ENCODE measurements at places on chromosomes 1 and 21. TPM values are rescaled to one million over a fixed set of nuclear protein-coding genes. Genes with fewer than 3 reads are reported as not detected.
A peak's percentile ranks its signal among the peaks of the same experiment; 100 is the strongest.

The DEPDC1 gene
- 20.7 TPM for total RNA-seq

The GPR3 gene
- 0.64 TPM for total RNA-seq

DNA sequence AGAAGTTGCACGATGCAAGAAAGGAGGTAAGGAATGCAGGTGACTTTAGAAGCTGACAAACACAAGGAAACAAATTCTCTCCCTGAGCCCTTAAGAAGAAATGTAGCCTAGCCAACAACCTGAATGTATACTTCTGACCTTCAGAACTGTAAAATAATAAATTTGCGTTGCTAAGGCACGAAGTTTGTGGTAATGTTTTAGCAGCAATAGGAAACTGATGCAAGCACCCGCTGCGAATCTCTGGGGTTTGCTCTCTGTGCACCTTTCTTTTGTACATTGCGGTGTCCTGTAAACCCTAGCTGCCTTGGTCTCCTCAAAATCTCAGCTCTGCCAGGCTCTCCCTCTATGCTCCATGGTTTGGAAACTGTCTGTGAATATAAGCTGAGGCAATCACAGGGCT lies 15.1 kb downstream of the CD53 start:
- H3K36me3 ChIP-seq, result peaks cover 40% of the 10 kb centered on the region
- H3K4me1 ChIP-seq, result peaks cover 85% of the 10 kb centered on the region
- no peak for DNase-seq
- H3K27me3 ChIP-seq, result no peaks in the 10 kb centered on the region
- H3K27ac ChIP-seq, result peak overlapping the region; percentile 74

- peaks cover 62% of the 10 kb centered on the region for H3K4me1 ChIP-seq
- peak overlapping the region; percentile 85 for H3K27ac ChIP-seq
- peaks cover 1% of the 10 kb centered on the region for H3K36me3 ChIP-seq
- DNase-seq, result peak; percentile 80
Measured at GRCh38 chr1:112704391-112704933, 2.5 kb downstream of the RHOC start.

- no peak overlapping the region for H3K27ac ChIP-seq
- H3K36me3 ChIP-seq, result no peaks in the 10 kb centered on the region
- DNase-seq, result peak; percentile 90
- peaks cover 8% of the 10 kb centered on the region for H3K27me3 ChIP-seq
Measured at GRCh38 chr1:39653546-39654031, 14.1 kb upstream of the HEYL start.

- H3K36me3 ChIP-seq, result peaks cover 28% of the 10 kb centered on the region
- H3K27ac ChIP-seq, result no peak overlapping the region
- H3K4me1 ChIP-seq, result peaks cover 48% of the 10 kb centered on the region
Measured at GRCh38 chr1:151213560-151213959, 15.2 kb downstream of the PIP5K1A start.

GRCh38 chr1:89271341-89272015 lies 1.2 kb downstream of the GBP5 start:
- no peak for DNase-seq
- H3K36me3 ChIP-seq, result peaks cover 42% of the 10 kb centered on the region
- no peaks in the 10 kb centered on the region for H3K27me3 ChIP-seq
- H3K27ac ChIP-seq, result peak overlapping the region; percentile 98

DNA sequence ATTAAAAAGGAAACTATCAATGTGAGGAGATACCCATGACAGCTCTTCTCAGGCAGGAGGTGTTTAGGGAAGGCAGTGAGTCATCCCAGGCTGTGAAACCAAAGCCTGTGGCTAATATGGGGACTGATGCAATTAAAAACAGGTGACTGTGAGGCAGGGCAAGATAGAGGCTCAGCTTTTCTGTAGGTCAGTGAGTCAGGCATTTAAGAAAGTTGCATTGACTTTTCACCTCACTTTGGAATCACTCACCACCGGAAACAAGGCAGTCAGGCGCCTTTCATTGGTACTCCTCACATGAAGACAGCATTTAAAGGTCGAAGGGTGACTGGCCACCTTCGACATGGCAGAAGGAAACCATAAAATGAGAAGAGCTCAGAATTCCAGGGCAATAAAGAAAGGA lies 54.5 kb downstream of the PAPPA2 start:
- DNase-seq, result peak; percentile 8
- no peaks in the 10 kb centered on the region for H3K27me3 ChIP-seq
- no peak overlapping the region for H3K27ac ChIP-seq

GRCh38 chr1:89762386-89762778 lies 58.5 kb upstream of the LRRC8D start:
- no peak overlapping the region for H3K27ac ChIP-seq
- H3K27me3 ChIP-seq, result no peaks in the 10 kb centered on the region
- peaks cover 48% of the 10 kb centered on the region for H3K4me1 ChIP-seq

- peaks cover 27% of the 10 kb centered on the region for H3K27me3 ChIP-seq
- no peak for DNase-seq
- no peaks in the 10 kb centered on the region for H3K4me1 ChIP-seq
Measured at GRCh38 chr1:168121401-168122011, 15.2 kb downstream of the GPR161 start.
